ENCODE measurements at places on chromosomes 16 and 17.
A peak's percentile ranks its signal among the peaks of the same experiment; 100 is the strongest.

GRCh38 chr17:82018152-82018988, 4.3 kb downstream of the CENPX start:
- DNase-seq = no peak

DNA sequence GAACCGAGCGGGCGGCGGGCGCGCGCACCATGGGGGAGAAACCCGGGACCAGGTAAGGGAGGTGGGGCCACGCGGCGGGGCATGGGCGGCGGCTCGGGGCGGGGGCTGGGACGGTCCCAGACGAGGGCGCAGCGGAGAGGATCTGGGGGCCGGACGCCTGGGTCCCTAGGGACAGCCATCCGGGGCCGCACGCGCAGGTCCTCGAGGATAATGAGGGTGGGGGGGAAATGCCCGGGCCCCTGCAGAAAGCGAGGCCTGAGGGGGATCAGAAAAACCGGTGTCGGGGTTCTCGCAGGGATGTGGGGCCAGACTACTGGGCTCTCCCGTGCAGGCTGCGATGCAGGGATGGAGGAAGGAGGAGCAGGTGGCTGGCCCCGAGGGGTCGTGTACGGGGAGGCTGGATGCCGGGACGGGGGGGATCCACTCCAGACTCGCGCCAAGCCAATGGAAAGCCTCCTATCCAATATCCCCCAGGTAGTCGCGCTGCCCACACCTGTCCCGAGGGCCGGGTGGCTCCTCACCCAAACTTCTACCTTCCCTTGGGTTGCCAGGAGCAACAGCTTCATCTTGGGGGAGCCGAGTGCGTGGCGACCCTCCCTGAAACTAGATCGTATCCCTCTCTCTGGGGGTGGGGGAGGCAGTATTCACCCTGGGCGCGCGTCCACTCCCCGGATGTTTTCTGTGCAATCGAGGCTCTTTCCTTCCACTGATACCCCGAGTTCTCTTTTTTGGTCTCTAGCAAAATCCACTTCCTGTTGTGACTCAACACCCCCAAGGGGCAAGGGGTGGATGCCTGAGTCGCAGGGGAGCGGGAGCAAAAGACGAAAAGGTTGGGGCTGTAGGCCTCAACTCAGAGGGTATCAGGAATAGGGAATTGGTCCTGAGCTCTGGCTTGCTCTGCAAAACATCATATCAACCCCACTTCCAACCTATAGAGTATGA, 532 bp downstream of the ARRB2 start:
- peak; percentile 32 for DNase-seq

DNA sequence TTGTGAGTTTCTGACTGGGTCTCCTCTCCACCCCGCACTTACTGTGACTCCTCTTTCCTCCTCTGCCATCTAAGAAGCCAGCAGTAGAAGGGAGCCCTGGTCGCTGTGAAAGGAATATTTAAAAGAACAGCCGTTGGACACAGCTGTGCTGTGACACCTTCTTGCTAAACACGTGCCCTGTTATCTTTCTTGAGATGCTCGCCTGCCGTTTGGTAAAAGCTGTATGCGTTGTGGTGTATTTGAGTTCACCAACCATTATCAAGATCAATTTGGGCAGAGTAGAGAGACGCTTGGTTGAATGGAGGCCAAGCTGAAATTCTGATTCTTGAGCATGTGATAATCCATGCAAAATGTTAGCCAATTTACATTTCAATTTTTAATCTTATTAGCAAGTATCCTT, 3.8 kb downstream of the GID4 start:
- DNase-seq = no peak

GRCh38 chr16:49183911-49184310, 97.7 kb downstream of the CBLN1 start:
- no peak for DNase-seq

GRCh38 chr16:84234321-84235241, 5.2 kb downstream of the KCNG4 start:
- no peak for DNase-seq

GRCh38 chr16:87607871-87608270, 5.6 kb downstream of the JPH3 start:
- DNase-seq = no peak

DNA sequence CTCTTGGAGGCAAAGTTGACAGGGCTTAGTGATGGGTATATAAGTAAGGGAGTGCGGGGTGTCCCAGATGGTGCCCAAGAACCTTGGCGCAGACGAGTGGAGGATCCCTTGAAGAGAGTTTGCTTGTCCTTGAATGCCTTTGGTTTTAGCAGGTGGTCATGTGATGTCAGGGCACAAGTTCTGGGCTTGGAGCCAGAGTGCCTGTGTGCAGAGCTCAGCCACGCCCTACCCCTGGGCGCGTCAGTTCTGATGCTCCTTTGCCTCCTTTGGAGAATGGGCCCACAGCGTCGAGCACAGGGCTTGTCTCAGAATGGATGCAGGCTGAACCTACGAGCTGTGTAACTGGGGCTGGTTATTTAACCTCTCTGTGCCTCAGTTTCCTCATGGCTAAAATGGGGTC, 412.2 kb upstream of the EEF2KMT start:
- DNase-seq = no peak

DNA sequence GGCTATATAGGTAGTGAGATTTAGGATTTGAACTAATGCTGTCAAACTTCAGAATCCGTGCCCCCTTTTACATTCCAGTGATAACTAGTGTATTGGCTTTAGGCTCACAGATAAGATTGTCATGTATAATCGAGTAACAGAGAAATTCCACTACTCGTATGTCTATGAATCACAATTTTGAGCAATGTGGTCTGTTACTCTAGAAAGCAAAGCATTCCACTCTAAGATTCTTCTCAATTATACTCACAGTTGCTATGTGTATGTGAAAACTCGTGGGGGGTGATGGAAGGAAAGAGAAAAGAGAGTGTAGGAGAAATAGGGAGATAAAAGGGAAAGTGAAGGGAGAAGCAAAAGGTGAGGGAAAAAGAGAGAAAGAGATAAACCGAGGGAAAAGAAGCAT, 1175.1 kb upstream of the GOT2 start:
- no peak for DNase-seq

GRCh38 chr17:44652727-44653126, 3.5 kb upstream of the MEIOC start:
- DNase-seq = no peak

DNA sequence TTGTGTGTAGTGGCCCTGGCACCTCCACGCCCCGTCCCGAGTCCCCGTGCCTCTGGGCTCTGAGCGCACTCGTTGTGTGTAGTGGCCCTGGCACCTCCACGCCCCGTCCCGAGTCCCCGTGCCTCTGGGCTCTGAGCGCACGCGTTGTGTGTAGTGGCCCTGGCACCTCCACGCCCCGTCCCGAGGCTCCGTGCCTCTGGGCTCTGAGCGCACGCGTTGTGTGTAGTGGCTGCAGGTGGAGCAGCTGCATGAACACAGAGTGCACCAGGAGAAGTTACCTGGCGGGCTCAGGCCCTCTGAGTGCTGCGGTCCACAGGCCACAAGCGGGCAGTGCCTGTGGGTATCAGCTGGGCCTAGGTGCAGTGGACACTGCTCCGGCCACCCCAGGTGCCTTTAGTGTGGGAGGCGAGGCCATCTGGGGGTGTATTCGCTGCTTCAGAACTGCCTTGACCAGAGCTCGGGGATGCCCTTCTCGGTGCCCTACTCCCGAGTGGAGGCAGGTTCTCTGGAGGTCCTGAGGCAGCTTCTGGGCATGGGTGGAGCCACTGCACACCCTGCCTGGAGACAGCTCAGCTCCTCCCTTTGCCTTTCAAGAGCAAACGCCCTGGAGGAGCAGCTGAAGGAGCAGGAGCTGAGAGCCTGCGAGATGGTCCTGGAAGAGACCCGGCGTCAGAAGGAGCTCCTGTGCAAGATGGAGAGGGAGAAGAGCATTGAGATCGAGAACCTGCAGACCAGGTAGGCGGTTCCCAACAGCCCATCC, 17.3 kb upstream of the CAPN15 start:
- DNase-seq = no peak

GRCh38 chr17:61498042-61498994, 46.1 kb downstream of the TBX4 start:
- no peak for DNase-seq

GRCh38 chr17:79330229-79330628, 255.6 kb downstream of the ENGASE start:
- DNase-seq = no peak

DNA sequence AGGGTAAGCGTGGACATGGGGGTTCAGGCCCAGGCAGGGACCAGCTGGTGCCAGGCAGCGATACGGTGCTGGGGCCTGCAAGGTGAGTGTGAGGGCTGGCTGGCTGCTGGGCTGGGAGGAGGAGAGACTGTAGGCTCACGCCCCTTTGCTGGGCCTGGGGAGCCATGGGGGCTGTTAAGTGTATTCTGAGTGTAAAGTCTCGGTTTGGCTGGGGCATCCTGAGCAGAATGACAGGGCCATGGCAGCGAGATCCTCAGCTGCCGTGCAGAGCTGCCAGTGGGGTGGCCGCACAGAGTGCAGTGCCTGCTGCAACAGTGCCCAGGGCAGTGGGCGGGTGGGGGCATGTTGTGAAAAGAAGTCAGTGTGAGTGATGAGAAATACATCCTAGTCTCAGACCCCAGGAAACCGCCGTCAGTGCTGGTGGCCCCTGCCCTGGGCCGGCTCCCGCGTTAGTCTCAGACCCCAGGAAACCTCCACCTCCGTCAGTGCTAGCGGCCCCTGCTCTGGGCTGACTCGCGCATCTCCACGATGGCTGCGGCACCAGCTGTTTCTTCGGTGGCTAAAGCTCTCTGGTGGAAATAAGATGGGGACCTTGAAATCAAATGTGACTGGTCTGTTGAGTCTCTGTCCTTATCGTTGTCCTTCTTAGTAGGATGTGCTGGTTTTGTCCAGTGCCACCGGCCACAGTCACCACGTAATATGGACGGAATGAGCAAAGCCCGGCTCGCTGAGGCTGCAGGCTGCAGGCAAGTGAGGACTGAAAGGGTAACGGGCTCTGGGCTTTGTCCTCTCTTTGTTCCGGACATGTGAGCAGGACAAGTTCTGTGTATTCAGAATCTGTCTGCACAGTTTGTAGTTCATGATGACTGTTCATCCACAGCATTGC, 22.9 kb downstream of the ACSF3 start:
- DNase-seq = no peak

- no peak for DNase-seq
Measured at GRCh38 chr17:74919440-74920305, 3.4 kb downstream of the USH1G start.

GRCh38 chr17:35664685-35665084, 66.8 kb upstream of the RASL10B start:
- no peak for DNase-seq

DNA sequence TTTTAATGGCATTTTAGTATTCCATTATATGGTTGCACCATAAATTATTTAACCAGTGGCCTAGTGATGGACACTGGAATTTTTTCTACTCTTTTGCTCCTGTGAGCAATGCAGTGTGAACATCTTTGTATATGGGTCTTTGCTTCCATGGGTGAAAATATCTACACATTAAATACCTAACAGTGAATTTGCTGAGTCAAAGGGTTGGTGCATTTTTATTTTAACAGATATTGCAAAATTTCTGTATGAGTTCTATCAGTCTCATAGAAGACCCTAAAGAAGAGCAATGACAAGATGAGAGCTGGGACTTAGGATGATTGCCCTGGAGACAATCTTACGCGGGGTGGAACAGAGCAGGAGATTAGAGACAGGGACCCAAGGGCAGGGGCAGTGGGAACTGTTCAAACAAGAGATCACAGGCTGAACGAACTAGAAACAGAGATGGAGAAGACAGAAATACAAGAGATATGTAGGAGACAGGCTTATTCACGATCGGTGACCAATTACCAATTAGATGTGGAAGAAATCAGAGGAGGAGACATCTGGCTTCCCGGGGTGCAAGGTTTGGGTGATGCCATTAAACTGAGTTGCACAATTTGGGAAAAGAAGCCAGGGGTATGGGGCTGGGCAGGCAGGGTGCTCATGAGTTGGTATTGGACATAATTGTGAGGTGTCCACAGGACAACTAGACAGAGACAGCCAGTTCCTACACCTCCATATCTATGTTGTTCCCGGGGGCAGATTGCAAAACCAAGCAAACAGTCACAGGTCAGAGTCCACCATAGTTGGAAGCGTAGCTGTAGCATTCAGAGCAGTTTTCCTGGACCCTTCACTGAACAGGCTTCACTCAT, 39.9 kb upstream of the LONP2 start:
- no peak for DNase-seq

DNA sequence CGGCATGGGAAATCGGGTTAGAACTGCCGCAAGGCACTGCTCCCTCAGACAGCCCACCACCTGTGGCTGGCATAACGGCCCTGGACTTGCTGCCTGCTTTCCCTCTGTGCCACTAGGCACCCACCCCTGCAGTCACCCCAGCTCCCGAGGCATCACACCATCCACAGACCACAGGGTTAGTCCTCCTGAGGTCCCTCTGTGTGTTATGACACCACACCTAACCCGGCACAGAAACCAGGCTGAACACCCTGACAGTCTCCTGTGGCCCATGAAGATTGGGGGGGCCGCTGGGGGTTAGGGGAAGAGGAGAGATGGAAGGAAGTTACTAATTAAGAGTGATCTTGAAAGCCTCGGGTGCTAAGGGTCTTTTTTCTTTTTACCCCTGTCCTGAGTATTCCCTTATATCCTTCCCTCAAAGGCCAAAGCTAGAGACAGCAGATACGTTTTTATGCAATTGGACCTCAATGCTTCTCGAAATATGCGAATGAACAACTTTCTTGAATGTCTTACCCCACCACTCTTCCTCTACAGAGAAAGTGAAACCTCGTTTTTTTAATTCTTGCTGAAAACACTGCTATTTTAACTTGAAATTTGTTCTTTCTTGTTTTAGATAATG, 7.0 kb downstream of the CYTH1 start:
- peak; percentile 50 for DNase-seq

- no peak for DNase-seq
Measured at GRCh38 chr16:11576427-11577289, 10.1 kb downstream of the LITAF start.

- DNase-seq = peak; percentile 51
Measured at GRCh38 chr16:67562918-67563707, 787 bp downstream of the CTCF start.

DNA sequence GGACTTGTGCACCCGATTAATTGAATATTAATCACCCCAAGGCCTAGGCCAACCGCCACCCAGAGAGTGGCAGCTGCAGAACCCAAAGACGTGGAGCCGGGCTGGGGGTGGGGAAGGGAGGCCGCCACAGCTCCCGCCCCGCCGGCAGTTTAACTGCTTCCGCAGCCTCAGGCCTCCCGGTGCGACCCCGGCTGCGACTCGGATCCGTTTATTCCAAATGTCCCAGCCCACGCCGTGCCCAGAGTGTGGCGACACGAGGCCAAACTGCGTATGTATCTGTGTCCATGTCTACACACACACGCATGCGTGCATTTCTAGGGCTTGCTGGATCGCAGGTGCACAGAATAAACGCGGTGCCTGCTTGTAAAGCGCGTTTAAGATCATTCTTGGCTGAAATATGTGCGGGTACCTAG, 802 bp upstream of the TOB1 start:
- peak; percentile 59 for DNase-seq
